Muscle of leg (tissue), 16 donors: ENCODE measurements at places on chromosomes 2 and 18. TPM values are rescaled to one million over a fixed set of nuclear protein-coding genes. Genes with fewer than 3 reads are reported as not detected.

- DNase-seq: no peak
These were observed 274.5 kb downstream of the TSN start for GRCh38 chr2:122029945-122030344.

Gene FOXD4L1
- polyA plus RNA-seq: 1.9 TPM

DNA sequence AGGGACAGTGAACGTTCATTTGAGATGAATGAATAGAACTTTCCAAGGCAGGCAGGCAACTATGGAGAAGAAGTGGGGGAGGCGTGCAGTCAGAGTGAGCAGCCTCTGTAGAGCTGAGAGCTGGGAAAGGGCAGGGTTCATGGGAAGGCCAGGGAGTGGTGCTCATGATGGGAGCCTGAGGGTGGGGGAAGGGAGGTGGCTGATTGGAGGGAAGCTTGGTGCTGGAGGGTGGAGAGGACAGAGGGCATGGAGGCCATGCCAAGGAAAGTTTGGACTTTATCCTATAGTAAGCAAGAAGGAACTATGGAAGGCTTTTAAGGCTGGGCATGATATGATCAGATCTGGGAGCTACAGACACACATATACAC, 47.6 kb upstream of the LGALSL start:
- no peak for DNase-seq

DNA sequence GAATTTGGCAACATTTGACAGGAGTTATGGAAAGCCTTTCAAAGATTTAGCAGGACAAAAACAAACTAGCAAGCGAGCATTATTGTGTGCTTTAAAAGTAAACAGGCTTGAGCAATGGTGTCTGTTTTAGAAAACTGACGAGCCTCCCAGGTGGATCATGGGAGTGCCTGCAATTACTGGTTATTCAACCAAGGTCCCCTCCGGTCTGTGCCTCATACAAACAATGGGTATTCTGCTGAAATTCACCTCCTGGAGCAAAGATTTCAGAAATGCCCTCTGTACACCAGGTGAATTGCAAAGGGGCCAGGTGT, 22.4 kb downstream of the RTP5 start:
- DNase-seq: no peak

GRCh38 chr2:155111070-155111469, 412.6 kb downstream of the KCNJ3 start:
- no peak for DNase-seq

DNA sequence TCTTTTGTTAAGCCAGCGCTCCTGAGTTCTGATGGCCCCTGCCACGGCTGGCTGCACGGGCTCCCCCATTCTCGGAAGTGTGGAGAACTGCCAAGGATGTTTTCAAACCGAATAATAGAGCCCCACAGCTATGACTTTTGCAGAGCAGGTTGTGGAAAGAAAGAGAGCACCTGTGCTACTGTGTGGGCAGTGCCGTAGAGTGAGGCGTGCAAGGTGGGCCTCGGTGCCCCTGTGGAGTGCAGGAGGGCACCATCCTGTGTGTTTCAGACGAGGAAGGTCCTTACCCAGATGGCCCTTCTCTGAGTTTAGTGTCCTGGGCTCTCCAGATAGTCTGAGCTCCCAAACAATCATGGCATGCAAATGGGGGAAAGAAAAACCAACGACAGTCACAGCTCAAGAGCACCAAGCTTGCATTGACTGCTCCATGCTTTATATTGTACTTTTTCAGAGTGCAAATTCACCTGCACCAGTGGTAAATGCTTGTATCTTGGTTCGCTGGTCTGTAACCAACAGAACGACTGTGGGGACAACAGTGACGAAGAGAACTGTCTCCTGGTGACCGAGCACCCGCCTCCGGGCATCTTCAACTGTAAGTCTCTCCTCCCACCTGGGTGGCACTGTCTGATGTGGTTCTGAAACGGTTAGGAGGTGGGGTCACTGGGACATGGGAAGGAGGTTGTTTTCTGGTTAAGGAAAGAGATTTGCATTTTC, 219.4 kb downstream of the LDLRAD4 start:
- no peak for DNase-seq

DNA sequence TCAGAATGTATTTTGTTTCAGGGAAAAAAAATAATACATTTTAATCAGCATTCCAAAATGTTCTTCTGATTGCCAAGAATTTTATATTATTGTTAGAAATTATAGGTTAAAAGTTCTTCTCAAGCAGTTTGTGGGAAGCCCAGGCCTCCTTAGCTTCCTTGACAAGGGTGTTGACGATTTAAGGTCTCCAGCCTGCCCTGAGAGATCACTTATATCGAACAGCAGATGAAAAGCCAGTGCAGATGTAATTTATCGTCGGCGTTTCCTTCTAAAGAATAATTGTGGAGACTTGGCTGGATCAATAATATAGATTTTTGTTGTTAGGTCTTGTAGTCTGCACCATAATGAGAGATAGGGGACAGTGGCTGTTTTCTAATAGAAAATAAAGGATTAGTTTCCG, 280.6 kb downstream of the ZNF407 start:
- no peak for DNase-seq

GRCh38 chr2:85605406-85606115, 3.1 kb upstream of the TMEM150A start:
- DNase-seq: peak; percentile 53

DNA sequence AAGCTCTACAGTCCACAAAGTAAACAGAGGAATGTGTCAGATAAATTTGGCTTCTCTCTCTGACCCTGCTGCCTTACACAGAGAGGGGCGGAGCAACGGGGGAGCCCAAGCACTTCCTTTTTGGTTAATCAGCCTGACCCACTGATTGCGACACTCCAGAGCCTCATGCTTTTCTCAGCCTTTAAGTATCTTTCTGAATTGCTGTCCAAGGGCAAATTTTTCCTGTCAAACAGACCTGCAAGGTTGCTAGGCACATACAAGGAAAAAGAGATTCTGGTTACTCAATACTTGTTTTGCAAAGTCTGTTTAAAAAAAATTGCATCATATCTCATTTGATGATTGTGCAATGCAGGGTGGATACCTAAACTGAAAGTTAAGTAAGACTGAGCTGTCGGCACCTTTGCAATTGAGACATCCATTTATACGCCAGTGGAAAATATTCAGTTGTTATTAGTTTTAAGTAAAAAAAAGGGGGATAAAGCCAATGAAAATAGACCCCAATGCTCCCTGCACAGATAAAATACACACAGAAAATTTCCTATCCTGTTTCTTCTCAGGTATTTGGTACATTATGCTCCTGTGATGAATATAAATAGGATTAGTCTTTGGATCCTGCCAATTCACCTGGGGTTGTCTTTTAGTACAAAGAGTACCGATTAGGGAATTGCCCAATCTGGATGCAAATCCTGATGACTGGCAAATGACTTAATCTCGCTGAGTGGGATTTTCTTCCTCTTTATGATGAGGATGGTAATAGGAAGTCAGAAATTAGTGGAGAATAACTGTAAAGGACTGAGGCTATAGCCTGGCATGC, 260.2 kb upstream of the TRIB2 start:
- DNase-seq: peak; percentile 86

Gene D2HGDH
- polyA plus RNA-seq: 16.1 TPM
